ENCODE measurements at places on chromosomes 7 and 10.

DNA sequence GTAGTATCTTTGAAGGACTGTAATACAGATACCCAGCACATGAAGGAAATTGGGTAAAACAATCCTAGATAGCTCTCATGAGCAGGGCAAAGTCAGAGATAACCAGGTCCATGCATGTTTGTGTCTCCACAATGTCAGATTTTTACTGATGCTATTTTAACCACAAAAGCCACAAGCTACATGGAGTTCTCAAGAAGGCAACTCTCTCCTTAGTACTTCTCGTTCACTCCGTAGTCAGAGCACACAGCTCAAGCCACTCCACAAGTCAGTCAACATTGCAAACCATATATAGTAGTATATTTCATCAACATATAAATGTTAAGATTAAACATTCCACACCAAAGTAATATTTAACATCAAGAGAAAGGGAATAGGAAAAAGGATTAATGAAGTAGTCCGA, 98.0 kb upstream of the PIK3CG start:
- no peak for DNase-seq

DNA sequence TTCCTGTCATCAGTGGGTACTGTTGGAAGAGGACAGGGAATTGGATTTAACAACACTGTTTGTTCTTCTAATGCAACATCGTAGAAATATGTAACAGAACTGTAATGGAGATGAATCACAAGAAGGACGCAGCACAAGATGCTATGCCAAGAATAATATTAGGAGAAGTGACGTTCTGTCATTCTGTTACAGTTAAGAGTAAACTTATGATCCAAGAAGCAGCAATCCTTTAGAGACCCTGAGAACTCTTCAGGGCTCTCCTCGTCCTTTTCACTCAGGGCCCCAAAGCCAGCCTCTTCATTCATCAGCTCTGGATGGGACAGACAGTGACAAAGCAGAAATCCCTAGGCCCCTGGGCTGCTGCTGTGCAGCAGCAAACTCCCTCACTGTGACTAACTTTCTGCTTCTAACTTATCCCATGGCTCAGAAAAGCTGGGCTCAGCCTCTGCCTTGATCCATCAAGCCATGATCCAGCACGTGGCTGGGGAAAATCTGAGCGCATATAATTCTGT, 8.7 kb upstream of the IL6 start:
- DNase-seq, result no peak

GRCh38 chr10:86670876-86671275, 2.6 kb downstream of the LDB3 start:
- no peak for DNase-seq

DNA sequence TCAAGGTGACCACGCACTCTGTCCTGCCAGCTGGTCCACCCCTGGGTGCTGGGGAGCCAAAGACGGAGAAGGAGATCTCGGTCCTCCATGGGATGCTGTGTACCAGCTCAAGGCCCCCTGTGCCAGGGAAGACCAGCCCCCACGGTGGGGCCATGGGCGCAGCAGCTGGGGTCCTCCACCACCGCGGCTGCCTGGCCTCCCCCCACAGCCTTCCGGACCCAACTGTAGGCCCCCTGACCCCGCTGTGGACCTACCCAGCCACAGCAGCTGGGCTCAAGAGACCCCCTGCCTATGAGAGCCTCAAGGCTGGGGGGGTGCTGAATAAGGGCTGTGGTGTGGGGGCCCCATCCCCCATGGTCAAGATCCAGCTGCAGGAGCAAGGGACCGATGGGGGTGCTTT, 5.4 kb downstream of the NYAP1 start:
- no peak for DNase-seq

Measured in T-cell (primary cell).